ENCODE measurements at places on chromosomes 2 and 18.

DNA sequence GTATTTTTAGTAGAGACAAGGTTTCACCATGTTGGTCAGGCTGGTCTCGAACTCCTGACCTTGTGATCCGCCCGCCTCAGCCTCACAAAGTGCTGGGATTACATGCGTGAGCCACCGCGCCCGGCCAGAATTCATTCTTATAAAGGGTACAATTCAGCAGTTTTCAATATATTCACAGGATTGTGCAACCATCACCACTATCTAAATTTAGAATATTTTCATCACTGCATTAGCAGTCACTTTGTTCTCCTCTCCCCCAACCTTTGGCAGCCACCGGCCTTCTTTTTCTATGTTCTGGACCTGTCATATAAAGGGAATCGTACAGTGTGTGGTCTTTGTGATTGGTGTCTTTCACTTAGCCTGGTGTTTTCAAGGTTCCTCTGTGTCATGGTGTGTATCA is 40.7 kb downstream of the TCF7L1 start:
- DNase-seq: no peak

GRCh38 chr2:27960237-27960912 is 69.8 kb downstream of the BABAM2 start:
- DNase-seq: peak; percentile 9

GRCh38 chr2:219616550-219616949 is 10.9 kb upstream of the SLC4A3 start:
- no peak for DNase-seq

DNA sequence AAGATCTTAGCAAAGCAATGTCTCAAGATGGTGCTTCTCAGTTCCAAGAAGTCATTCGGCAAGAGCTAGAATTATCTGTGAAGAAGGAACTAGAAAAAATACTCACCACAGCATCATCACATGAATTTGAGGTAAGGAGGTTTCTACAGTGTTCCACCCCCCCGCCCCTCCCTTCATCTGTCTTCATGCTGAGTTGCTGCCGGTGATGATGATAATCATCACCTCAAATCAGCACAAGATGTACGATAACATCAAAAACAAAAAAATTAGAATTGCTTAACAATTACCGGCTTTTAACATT is 14.6 kb downstream of the UGP2 start:
- peak; percentile 99 for DNase-seq

- no peak for DNase-seq
Measured at GRCh38 chr2:204470178-204470620, 75.1 kb upstream of the PARD3B start.

DNA sequence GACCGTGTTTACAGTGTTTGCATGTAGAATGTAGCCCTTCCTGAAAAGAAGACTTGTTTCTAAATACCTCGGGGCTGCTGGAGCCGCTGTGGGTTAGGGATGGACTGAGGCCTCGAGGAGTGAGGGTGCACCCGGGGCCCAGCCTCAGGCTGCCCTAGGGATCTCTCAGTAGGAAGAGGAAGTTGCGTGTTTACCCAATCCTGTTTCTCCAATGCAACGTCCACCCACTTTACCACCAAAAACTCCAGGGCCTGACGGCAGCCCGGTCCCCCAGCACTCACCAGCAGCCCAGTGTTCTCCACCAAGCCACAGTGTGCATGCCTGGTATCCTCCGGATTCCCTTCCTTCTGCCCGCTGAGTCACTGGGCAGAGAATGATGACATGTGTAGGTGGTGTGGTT is 255.8 kb downstream of the GLI2 start:
- no peak for DNase-seq

- DNase-seq: no peak
Measured at GRCh38 chr2:41947701-41948396, 100.0 kb upstream of the PKDCC start.

DNA sequence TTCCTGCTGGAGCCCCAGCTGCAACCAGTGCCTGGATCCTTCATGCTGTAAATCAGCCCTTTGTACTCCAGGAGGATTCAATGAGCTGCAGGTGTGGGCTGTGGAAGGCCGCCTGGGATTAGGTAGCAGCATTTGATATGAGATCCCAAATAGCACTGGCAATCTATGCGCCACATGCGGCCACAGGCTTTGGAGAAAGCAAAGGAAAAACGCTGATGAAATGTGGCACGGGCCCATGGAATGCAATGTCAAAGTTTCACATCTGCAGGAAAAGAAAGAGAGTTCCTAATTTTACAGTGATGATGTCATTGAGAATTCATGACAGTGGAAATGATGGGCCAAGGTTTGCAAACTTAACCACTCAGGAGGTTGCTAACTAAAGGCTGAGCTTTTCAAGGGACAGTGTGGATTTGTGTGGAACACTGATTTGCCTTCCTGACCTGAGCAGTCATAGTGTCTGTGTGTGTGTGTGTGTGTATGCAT is 216.4 kb upstream of the OSR1 start:
- no peak for DNase-seq
